ENCODE measurements at places on chromosomes 3 and 15.

DNA sequence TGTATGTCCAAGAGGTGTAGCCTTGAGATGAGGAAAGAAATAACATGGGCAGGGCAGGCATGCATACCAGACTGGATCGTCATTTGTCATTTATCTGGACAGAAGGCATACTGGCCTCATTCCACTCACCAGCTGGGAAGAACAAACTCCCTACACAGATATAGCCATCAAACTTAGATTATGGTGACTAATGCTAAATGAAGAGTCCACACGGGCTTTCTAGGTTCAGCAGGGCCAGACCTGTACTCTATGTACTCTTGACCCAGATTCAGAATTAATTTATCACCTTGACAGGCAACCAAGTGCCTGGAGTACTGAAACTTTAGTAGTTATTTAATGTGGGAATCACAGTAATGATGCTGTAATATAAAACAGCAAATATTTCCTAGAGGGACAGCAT is 164.3 kb upstream of the IL12A start:
- peak; percentile 67 for DNase-seq

- DNase-seq: no peak
These were observed 675 bp downstream of the TSEN2 start for GRCh38 chr3:12484983-12485327.

DNA sequence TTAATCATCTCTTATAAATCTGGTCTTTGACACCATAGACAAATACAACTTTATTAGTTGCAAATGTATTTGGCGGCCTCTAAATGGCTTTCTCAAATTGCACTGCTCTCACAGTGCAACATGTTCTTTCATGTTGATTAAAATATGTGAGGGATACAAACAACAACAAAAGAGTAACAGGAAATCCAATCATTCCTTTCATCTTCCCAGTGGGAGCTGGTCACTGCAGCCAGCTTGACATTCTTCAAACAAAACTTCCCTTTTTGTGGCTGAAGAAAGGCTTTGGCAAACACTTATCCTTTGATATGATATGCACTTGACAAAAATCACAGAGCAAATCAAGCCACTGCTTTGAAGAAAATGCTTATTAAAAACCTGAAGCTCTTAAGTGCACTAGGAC is 973.6 kb downstream of the EPHA3 start:
- DNase-seq: no peak

DNA sequence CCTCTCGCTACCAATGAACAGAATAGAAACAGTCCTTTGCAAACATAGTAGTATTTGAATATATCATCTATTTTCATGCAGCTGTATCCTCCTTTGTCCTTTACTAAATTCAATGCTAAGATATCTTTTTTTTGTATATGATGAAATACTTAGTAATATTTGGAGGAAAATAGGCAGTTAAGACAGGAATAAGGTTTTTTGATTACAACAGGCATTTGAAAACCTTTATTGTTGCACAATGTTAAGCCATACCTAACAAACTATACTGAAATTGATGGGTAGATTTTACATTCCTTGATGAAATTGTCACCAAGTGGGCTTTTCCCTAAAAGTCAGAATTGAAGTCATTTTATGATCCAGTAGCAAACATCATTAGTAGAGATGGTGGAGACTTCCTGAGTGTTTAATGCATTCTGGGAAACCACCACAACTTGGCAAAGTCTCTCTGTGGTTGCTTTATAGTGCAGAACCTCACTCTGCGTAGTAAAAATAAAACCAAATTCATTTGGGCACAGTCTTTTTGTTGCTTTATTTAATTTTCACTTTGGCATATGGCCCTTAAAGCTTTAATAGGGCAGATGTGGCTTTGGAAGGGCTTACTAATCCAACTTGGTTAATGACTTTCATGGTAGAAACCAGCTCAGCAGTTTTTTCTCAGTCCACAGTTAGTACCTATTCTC is 216.0 kb downstream of the DIPK2A start:
- peak; percentile 95 for DNase-seq

GRCh38 chr3:30142946-30143345 is 463.5 kb upstream of the TGFBR2 start:
- DNase-seq: no peak

Data from H4 (cell line).